Skin of body (tissue), 3 donors: ENCODE measurements at places on chromosomes 16 and 17.

DNA sequence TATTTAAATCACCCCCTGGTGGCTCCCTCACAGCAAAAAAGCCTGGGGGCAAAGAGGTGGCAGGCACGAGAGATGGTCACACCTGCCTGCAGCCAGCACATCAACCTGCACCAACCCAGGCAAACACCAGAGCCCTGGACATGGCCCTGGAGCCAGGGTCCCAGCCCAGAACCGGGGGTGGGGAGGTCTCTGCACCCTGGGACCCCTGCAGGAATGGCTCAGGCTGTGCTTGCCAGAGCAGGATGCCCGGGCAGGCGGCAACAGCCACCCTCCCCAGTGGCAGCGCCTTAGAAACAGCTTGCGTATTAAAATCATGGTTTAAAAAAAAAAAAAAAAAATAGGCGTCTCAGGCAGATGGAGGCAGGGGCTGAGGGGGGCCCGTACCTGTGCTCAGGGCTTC is 16.2 kb downstream of the MYBBP1A start:
- DNase-seq = no peak

GRCh38 chr16:56286809-56287208 is 95.5 kb downstream of the GNAO1 start:
- DNase-seq = no peak

DNA sequence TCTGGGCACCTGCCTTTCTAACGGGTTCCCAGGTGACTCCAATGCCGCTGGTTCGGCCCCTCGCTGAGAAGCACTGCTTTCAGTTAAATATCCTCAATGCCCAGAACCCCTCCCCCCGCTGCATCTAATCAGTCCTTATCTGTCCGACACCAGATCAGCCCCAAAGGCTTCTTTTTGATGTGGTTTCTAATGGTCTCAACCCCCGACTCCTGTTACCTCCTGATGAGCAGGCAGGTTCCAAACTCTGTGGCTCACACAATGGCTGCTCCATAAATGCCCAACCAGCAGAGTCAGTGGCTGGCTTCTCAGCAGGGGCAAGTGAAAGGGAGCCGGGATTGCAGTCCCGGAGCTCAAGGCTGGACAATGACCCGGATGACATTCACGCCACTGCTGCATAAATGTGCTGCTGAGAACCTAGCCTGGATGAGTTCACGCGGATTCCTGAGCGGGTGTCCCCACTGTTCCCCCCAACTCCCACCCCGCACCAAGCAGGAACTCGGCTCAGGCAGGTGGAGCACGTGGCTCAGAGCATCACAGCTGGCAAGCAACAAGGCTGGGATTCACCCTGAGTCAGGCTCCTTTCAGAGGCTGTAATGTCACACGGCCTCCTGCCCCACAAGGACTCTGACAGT is 1.0 kb upstream of the SLC38A8 start:
- DNase-seq = no peak

DNA sequence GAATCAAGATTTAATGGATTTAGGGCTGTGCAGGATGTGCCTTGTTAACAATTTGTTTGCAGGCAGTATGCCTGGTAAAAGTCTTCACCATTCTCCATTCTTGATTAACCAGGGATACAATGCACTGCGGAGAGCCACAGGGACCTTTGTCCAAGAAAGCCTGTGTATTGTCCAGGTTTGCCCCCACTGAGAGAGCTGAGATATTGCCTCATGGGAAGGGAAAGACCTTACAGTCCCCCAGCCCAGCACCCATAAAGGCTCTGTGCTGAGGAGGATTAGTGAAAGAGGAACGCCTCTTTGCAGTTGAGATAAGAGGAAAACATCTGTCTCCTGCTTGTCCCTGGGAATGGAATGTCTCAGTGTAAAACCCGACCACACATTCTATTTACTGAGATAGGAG is 2169.6 kb downstream of the TP53TG3F start:
- no peak for DNase-seq

GRCh38 chr17:15185625-15185991 is 79.5 kb downstream of the PMP22 start:
- peak; percentile 90 for DNase-seq

DNA sequence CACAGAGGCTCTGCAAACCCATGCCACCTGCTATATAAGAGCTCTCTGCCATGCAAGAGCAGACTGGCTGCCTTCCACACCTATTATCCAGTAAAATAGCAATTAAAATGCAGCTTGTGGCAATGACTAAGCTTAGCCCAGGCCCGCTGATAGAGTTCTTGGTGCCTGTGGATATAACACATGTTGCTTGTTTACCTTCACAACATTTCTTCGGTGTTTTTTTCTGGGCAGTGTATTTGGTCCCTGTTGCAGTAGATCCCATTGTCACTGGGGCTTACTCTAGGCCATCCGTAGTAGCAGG is 63.5 kb downstream of the SPECC1 start:
- no peak for DNase-seq

DNA sequence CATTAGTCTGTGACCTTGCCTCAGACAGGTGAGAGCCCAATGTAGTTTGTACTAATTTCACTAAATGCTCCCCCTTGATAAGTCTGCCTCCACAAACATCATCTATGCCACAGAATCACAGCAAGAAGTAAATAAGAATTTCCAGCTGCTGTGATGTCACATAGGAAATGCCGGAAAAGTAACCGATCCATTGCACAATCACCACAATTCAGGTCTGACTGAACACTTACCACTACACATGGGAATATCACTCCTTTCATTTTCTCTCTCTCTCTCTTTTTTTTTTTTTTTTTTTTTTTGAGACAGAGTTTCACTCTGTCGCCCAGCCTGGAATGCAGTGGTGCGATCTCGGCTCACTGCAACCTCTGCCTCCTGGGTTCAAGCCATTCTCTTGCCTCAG is 79.0 kb upstream of the CDH11 start:
- DNase-seq = no peak

GRCh38 chr16:64749346-64749745 is 372.5 kb downstream of the CDH11 start:
- DNase-seq = peak; percentile 1

DNA sequence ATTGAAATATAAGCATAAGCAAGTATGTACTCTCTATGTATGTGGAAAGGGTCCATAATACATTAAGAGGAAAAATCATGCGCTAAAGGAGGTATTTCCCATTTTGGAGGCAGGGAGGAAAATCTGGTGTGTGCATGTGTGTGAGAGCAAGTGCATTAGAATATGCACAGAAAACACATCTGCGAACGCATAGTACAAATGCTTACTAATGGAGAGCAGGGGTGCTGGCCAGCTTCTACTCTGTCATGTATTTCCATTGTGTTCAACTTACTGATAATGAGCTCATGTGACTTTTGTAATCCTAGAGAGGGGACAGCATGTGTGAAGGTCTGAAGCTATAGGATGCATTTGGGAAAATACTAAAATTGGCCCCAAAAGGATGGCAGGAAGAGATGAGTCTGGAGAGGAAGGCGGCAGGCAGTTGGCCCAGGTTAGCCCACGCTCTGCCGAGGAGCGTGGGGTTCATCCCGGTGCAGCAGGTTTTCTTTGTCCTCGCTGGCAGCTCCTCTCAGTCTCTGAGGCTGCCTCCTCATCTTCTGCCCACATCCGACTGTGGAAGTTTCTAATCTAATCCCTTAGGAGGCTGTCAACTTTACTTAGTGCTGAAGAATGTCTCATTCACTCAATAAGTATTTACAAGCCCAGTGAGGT is 17.8 kb upstream of the KSR1 start:
- no peak for DNase-seq
